NCI-H1417 treated with DMSO at 0.1 percent for 48 hours (cell line): ENCODE measurements at places on chromosomes 3 and 15.

GRCh38 chr15:37131621-37132020 lies 31.3 kb upstream of the MEIS2 start:
- no peak for DNase-seq

DNA sequence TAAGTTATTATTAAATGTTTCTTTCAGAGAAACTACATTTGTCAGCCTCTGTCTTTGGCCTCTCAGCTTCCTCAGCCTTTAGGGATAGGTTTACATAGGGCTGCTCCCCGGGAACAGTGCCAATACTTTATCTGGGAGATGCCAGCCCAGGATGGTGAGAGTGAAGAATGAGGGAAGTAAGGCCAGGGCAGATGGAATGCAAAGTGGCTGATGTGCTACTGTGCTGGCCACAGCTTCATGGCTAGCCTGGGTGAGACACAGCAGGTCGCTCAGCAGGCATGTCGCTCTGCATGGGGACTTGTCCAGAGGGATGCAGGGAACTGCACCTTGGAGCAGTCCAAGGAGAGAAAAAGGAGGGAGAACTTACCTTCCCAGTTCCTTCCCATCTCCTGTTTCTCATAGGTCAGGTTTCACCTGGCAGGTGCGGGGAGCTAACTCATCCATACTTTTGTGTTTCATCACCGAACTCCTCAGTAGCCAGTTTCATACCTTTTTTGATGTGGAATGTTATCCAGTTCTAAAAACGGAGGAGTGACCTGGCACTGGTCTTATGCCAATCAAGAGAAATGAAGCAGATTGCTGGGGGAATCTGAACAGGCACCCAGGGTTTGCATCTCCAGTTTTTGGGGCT lies 30.9 kb upstream of the C15orf39 start:
- DNase-seq: no peak

DNA sequence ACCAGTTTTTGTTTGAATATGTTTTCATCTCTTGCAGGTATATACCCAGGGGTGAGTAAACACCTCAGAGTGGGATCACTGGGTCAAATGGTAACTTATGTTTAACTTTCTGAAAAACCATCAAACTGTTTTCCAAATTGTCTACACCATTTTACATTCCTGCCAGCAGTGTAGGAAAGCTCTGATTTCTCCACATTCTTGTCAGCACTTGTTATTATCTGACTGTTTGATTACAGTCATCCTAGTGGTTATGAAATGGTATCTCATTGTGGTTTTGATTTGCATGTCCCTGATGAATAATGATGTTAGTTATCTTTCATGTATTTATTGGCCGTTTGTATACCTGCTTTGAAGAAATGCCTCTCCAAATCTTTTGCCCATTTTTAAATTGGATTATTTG lies 13.8 kb downstream of the FSD2 start:
- DNase-seq: no peak

DNA sequence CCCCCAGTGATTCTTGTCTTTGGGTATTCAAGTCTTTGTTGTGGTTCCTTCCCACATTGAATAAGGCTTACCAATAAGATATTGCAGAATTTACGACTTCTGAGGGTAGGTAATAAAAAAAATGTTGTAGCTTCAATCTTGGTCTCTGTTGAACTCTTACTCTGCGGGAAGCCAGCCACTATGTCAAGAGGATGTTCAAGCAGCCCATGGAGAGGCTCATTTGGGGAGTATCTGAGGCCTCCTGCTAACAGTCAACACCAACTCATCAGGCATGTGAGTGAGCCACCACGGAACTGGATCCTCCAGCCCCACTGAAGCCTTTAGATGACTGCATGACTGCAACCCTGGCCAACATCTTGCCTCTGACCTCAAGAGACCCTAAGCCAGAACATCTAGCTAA lies 3.2 kb upstream of the TBC1D23 start:
- DNase-seq: no peak

DNA sequence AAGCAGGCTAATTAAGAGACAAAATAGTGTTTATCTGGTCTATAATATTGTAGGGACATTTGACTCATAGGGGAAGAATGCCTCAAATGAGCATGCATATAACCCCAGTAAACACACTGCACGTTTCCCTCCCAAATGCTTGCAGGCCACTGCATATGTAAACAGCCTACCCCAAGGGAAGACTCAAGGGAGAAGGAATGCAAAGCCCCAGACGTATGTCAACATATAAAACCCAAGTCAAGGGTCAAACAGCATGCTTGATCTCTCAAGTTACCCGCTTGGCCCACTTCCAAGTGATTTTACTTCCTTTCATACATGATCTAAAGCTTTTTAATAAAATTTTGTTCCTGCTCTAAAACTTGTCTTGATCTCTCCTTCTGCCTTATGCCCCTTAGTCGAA lies 1090.0 kb downstream of the OTOL1 start:
- no peak for DNase-seq

DNA sequence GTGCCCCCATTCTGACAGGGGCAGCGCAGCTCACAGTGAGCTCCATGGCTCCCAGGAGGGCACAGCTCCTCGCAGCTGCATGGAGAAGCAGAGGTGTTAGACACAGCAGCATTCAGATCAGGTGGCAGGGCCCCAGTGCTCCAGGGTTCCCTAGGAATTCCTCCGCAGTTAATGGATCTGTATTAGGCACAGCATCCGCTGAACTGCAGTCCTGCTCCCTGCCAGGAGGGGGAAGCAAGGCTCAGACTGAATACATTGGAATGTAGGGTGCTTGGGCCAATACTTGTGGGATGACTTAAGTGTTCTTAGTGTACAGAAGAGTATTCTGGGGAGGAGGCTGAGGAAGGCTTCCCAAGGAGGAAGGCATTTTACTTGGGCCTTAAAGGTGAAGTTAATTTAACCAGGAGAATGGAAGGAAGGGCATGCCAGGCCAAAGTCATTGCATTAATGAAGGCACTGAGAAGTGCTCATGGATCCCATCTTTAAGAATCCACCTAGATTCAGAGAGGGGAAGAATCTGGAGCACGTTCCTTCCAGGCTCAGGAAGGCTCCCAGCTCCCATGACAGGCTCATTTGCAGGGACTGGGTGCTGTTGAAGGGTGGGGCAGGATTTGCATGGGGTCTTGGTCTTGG lies 111.6 kb downstream of the RAB11A start:
- DNase-seq: no peak

- DNase-seq: no peak
Observed at GRCh38 chr15:33190539-33190938, 4.0 kb downstream of the FMN1 start.

GRCh38 chr15:31091481-31091880 lies 10.0 kb downstream of the TRPM1 start:
- DNase-seq: no peak

DNA sequence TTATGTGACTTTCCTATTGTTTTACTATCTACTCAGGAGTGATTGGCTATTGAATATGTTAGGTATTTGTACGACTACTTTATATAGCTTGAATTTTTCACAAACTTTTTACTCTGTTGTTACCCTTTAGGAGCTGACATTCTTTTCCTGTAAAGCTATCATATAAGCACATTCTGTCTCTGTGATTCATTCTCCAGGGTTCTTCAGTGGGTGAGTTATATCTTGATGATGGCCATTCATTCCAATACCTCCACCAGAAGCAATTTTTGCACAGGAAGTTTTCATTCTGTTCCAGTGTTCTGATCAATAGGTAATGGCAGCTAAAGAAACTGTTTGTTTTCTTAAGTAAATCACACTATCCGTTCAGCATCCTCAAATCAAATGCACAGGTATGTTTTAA lies 10.1 kb upstream of the CAPN3 start:
- no peak for DNase-seq

- no peak for DNase-seq
Observed at GRCh38 chr3:187072102-187072501, 67.2 kb downstream of the RPL39L start.

GRCh38 chr15:73927476-73928240 lies 1.4 kb downstream of the LOXL1 start:
- no peak for DNase-seq

GRCh38 chr15:37594417-37594816 lies 340.0 kb upstream of the TMCO5A start:
- no peak for DNase-seq

- no peak for DNase-seq
Observed at GRCh38 chr3:173708191-173708590, 310.6 kb downstream of the NLGN1 start.

GRCh38 chr3:72950801-72951200 lies 45.8 kb upstream of the PPP4R2 start:
- no peak for DNase-seq

DNA sequence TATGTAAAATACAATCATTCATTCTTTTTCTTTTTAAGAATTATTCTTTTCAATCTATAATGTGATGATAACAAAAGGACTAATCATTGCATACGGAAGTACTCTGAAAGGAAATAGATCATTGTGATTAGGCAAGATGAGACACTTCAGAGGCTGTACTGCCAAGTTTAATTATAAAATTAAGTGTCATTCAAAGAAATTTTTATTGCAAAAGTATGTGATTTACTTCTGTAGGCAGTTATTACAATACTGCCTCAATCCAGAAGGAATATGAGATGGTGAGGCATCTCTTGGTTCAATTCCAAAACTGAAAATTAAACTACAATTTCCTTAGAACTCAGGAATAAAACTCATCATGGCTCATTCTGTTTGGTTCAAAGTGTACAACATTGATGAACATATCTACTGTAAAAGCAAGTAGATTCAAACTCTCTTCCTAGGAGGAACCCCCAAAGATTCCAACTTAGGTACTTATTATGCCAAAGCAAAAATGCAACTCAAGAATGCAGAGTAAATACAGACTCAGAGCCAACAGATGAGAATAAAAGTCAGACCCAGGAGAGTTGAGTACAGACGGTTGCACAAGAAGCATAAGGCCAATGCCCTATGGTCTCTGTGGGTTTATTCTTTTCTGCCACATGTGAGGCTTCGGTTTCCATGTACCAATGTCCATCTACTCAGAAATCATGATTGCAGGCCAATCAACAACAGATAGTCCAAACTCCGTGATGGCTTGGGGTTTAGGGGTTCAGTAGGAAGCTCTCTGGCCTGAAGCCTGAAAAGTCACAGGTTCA lies 118.5 kb upstream of the WNT5A start:
- no peak for DNase-seq

GRCh38 chr3:65279225-65279782 lies 591.5 kb upstream of the ADAMTS9 start:
- no peak for DNase-seq

DNA sequence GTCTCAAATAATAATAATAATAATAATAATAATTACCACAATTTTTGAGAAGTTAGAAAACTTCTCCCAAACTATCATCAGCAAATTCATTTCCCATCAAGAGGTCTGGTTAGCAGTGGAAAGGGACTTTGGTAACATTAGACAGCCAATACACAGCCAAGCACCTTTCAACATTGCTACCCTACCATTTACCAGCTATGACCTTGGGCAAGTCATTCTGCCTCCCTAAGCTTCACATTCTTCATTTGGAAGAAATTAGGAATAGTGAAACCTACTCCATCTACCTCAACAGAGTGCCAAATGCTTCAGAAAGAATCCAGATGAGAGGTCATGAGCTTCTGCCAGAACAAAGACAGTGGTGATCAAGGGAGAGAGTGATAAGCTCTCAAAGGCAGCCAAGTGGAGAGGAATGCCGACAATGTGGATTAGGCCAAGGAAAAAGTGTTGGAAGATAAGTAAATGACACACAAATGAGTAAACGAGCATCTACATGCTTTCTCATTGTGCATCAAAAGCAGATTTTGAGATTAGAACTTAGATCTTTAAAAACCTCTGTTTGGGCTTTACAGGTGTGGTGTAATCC lies 42.9 kb upstream of the LPP start:
- DNase-seq: no peak

- DNase-seq: no peak
Observed at GRCh38 chr15:31270767-31271166, 55.9 kb upstream of the KLF13 start.

- no peak for DNase-seq
Observed at GRCh38 chr3:51547274-51547673, 8.8 kb downstream of the RAD54L2 start.

DNA sequence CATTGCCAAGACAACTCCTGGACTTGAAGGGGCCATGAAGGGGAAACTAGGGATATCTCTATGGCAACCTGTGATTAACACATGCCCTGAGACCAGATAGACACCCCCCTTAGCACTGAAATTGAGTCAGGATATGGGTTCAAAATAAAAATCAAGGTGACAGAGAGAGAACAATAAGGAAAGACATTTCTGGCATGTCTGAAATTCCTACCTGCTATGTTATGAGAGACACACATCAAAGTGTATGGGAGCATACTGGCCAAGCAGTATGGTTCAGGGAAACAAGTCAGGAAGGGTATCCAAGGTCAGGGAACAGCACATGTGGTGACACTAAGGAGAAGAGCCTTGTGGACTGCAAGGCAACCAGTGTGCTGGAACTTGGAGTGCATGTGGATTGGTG lies 388.7 kb downstream of the SHQ1 start:
- DNase-seq: no peak

DNA sequence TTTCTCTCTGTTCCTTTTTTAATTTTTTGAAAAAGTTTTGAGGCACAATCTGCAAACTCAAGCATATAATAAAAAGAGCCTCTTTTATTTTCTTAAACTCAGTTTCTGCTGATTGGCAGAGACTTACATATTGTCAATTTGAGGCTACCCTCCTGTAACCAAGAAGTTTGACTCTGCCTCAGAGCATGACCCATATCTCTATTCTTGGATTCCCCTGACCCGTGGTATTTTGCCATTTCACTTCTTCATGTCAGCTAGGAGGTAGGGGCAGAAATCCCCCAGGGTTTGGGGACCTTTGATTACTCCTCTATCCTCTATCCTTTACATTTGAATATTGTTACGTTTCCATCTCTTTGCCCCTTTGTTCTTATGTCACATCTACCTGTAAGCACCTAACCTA lies 479.1 kb upstream of the ALCAM start:
- DNase-seq: no peak
